ENCODE measurements at places on chromosomes 1 and 21.

- no peak for DNase-seq
Observed at GRCh38 chr1:202752774-202753173, 42.5 kb upstream of the SYT2 start.

DNA sequence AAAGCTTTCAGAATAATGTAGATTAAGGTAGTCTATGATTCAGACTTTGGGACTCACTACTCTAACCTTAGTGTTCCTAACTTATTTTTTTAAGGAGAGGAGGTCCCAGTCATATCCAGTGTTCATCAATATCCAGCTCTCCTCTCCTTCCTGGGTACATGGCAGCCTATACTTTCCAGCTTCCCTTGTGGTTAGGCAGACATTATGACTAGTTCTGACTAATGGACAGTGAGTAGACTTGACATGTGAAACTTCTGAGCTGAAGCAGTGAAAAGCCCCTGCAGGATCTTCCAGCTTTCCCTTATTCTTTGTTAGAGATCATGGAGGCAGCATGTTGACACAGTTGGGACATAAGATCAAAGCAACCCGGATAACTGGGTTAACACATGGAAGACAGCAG, 144.2 kb downstream of the PTPRU start:
- no peak for DNase-seq

GRCh38 chr21:21530680-21531079, 532.5 kb downstream of the NCAM2 start:
- DNase-seq = no peak

DNA sequence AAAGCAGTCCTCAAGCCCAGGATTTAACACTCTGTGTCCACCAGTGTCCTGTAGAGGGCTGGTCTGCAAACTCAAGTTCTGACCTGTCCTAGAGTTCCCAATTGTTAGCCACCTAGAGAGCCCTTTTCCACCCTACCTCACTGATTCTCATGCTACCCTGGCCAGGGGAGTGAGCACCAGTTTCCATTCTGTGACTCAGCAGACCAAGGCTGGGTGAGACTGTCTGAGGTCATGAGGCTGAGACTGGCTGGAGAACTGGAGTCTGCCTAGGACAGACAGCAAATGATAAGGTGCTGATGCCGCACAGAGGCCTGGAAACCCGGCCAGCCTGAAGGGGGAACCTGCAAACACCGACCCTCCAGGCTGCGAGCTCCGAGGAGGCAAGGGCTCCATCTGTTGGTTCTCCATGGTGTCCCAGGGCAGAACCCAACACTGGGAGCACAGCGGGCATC, 13.7 kb downstream of the GLIS1 start:
- no peak for DNase-seq

GRCh38 chr1:176450526-176450925, 12.4 kb upstream of the PAPPA2 start:
- DNase-seq = no peak

- DNase-seq = no peak
Observed at GRCh38 chr1:7561331-7561921, 209.7 kb upstream of the VAMP3 start.

GRCh38 chr1:239960366-239960765, 131.3 kb upstream of the FMN2 start:
- no peak for DNase-seq

DNA sequence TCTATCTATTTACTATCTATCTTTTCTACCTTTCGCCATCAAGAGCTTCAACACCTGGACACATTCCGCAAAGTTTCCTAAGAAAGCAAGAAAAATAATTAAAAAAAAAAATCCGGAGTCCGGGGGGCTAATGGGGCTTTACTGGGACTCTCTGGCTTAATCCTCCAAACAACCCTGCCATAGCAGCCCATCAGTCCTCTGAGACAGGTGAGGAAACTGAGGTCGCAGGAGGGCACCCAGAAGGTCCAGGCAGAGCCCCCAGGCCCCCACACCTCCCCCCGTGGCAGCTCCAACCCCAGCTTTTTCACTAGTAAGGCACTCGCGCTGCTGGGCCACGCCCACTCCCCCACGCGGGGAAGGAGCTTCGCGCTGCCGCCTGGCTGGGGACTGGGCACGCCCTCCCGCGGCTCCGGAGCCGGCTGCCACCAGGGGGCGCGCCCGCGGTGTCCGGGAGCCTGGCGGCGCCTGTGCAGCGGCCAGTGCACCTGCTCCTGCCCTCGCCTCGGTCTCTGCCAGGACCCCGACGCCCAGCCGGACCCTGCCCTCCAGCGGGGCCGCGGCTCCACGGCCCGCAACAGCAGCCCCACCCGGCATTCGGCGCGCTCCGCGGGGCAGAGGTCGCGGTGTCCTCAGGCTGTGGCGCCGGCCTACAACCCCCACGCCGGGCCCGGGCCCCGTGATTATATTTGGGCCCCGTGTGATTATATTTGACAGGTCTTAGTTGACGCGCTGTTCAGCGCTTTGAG, 54.1 kb upstream of the SAMD11 start:
- peak; percentile 87 for DNase-seq

DNA sequence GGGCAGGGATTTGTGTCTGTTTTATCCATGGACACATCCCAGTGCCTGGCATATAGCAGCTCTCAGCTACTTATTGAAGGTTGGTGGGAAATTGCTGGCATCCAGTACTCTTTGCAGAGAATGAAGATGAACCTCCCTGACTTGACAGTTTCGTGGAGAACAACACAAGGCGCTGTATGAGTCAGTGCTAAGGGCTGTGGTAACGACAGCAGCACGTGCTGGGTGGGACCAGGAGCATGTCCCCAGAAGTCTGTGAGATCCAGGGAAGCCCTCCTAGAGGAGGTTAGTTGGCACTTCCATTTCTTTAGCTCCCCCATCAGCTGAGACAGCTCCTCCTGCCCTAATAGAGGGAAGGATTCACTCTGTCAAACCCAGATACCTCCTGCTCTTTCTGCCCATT, 25.9 kb upstream of the IL19 start:
- no peak for DNase-seq

DNA sequence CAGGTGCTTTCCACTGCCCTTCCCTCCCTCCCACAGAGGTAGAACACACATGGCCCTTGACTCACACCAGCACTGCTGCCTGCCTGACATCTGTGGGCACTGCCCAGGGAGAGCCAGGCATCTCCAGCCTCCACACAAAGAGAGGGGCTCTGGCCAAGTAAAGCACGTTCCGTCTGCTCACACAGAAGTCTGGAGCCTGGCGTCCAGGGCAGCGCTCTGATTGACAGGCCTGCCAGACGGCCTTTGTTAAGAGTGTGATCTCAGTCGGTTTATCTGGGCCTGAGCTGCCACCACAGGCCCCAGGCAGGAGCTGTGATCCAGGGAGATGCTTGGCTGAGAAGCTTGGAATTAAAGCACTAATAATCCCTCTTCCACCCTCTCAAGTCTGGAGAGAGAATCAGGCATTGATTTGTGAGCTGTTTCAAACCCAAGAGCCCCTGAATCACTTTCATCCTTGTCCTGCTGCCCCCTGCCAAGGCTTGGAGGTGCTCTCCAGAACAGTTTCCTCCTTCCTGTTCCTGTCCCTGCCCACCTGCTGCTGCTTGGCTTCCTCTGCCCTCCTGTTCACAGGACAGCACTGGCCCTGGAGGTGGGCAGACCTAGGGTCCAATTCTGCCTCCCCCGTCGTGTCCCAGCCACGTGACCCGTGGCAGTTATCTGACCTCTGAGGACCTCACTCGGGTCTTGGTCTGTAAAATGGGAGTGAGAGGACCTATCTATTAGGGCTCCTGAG, 3.7 kb downstream of the DMRTB1 start:
- no peak for DNase-seq

DNA sequence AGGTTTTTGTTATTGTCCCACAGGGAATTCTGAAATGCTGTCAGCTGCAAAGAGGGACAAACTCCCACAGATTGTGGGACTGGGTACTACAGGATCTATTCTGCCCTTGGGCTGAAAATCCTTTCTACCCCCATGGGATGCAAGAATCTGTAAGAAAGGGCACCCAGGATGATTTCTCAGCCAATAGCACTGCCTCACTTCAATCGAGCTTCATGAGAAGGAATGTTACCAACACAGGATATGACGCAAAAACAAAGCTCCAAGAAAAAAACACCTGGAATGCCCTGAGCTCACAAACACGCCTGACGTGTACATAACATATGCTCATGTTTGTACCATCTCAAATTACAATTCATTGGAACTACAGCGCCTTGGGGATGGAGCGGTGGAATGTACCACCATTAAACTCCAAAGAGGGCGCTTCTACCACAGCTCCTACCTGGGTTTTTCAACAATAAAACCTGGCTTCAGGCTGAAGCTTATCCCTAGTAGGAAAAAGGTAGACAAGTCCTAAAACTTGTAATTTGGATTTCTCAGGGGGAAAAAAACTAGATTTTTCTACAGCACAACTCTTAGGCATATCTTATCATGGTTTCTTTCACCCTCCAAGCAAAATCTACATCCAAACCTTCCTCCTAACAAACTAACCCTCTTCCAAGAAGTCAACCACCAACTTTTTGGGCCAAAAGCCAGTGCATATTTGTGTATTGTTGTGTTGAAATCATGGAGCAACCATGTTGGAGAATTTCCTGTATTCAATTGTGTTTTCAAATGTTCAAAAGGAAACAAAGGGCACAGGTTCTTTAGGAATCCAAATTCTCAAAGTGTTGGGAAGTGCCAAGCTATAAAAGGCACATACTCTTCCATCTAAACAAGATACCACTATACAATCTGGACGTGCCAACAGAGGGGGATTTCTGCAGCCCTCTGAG, 78.9 kb downstream of the TGFBR3 start:
- no peak for DNase-seq

- DNase-seq = no peak
Observed at GRCh38 chr1:13513895-13514546, at the start of gene LRRC38. TSS of gene LRRC38 (minus strand) at chr1:13514003. CDS start at chr1:13513593, 410 bp downstream.

DNA sequence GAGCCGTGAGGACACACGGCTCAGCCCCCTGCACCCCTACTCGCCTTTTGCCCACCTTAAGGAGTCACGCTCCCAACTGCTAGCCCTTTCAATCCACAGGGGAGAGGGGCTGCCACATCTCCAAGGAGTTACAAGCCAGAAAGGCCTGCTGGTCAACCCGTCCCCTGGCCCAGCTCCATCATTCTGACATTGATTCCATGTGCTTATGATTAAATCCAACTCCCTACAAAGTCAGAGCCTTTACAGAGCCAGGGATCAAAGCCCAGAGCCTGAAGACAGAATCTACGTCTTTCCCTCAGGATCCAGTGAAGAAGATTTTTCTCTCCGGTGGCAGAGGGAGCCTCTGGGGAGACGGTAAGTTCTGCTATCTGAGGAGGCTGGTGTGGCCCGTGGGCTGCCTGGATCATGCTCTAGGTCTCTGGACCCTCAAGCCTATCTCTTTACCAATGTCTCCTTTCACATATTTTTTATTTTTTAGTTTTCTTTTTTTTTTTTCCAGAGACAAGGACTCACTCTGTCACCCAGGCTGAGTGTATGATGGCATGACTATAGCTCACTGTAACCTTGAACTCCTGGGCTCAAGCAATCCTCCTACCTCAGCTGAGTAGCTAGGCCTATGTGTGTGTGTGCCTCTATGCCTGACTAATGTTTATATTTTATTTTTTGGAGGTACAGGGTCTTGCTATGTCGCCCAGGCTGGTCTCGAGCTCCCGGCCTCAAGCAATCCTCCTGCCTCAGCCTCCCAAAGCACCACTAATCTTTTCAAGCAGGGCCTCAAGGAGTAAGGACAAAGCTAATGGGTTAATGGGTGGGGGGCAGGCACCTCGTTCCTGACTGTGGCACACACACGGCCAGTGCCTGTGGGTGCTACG, 61.3 kb downstream of the SLC66A1 start:
- no peak for DNase-seq

DNA sequence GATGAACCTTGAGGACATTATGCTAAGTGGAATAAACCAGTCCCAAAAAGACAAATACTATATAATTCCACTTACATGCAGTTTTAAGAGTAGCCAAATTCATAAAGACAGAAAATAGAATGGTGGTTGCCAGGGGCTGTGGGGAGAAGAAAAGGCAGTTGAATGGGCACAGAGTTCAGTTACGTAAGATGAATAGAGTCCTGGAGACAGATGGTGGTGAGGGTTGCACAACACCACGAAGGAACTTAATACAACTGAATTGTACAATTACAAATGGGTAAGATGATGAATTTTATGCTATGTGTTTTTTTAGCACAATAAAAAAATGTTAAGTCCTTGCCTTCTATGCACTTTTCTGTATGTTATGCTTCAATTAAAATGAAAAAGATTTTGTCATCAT, 66.6 kb downstream of the CD34 start:
- DNase-seq = no peak

DNA sequence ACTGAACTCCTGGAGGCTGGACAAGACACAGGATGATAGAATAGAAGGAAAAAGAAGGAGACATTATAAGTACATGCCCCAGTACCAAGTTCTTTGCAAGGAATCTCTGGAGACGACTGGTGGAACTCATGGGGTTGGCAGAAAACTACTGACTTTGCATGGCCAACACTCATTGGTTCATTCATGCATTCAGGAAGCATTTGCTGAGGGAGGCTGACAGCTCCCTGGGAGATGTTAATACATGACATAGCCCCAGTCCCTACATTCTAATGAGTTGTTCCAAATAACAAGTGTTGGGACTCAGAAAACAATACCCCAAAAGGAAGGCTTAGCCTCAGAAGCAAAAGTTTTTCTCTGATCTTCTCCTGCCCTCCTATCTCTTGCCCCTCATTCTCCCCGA, 172.8 kb upstream of the IRF2BP2 start:
- DNase-seq = no peak

GRCh38 chr1:203439131-203439730, 36.4 kb upstream of the PRELP start:
- DNase-seq = no peak

DNA sequence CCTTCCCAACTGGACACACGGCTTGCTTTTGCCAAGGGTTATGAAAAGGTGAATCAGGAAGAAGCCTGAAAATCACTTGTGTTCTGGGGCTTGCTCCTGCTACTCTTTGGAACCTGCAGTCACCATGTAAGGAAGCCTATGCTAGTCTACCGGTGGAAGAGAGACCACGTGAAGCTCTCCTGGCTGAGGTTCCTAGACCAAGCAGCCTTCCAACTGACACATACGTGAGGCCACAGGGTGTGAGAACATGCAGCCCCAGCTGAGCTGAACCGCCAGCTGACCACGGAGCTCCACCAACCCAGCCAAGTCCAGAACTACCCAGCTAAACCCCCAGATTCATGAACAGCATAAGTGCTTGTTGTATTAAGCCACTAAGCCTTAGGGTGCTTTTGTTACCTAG, 72.8 kb upstream of the KRTAP19-8 start:
- DNase-seq = no peak
